Upper lobe of right lung (tissue), 1 donor: ENCODE measurements at places on chromosomes 12 and 14.

DNA sequence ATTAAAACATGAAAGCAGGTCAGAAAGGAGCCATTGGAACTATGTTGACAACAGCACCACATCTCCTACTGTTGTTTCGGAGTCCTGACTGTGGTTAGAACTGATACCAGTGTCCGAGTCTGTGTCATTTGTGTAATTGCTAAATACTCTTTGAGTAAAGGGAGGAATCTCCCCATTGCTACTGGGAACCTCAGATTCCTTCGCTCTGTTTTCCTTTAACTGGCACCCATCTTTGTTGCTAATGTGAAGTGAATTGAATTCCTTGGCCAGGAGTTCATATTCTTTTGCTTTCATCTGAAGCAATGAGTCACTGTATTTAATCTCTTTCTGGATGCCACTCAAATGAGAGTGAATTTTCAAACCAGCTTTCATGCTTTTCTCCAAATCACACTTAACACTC lies 31.5 kb downstream of the RASSF9 start:
- no peak for DNase-seq

- no peak for DNase-seq
Measured at GRCh38 chr12:21764950-21765349, 9.6 kb downstream of the KCNJ8 start.

GRCh38 chr14:58055497-58056010 lies 96.5 kb downstream of the ARMH4 start:
- DNase-seq = no peak

- no peak for DNase-seq
Measured at GRCh38 chr14:36856095-36856878, 194.6 kb downstream of the PAX9 start.

- no peak for DNase-seq
Measured at GRCh38 chr14:60134702-60135101, 30.5 kb downstream of the DHRS7 start.

GRCh38 chr12:4825011-4825858 lies 84.5 kb upstream of the KCNA1 start:
- DNase-seq = no peak

GRCh38 chr12:1003600-1004271 lies 12.7 kb downstream of the ERC1 start:
- no peak for DNase-seq

GRCh38 chr14:40213701-40214100 lies 781.5 kb upstream of the FBXO33 start:
- DNase-seq = no peak

DNA sequence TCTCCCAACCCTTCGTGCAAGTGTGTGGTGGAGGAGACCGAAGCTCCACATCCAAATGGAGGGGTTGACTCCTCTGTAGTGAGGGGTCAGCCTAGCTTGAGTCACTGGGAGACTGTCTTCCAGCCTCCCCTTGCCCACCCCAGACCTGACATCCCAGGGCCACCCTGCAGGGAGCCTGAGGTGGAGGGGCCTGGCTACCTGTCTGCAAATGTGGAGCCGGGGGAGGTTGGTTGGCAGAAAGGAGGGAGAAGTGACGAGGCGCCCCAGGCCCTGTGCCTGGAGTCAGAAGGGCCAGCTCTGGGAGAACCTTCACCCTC lies 37.5 kb downstream of the NFKBIA start:
- no peak for DNase-seq

GRCh38 chr12:56122637-56123036 lies 4.6 kb downstream of the ZC3H10 start:
- DNase-seq = no peak

GRCh38 chr12:12744546-12745305 lies 27.6 kb downstream of the CDKN1B start:
- DNase-seq = no peak

GRCh38 chr14:100592461-100592891 lies 5.3 kb upstream of the BEGAIN start:
- DNase-seq = peak; percentile 48

- no peak for DNase-seq
Measured at GRCh38 chr14:105390849-105391500, 7.4 kb upstream of the TEX22 start.

GRCh38 chr14:34027990-34028495 lies 77.2 kb upstream of the EGLN3 start:
- no peak for DNase-seq

DNA sequence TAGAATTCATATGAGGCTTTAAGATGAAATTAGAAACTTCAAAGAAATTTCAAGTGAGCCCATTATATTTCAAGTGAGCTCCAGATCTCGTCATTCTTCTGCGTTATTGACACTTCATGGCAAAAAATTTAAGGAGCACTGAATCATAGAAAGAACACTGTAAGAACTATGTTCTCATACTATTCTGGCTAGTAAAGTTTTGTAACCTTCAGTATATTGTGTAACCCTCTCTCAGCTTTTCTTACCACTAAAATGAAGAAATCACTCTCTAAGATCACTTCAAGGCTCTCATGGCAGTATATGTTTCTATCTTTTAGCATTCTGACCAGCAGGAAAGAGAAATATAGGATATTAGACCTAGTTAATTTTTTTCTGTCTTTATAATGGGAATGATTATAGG lies 6.3 kb downstream of the GPHN start:
- no peak for DNase-seq

DNA sequence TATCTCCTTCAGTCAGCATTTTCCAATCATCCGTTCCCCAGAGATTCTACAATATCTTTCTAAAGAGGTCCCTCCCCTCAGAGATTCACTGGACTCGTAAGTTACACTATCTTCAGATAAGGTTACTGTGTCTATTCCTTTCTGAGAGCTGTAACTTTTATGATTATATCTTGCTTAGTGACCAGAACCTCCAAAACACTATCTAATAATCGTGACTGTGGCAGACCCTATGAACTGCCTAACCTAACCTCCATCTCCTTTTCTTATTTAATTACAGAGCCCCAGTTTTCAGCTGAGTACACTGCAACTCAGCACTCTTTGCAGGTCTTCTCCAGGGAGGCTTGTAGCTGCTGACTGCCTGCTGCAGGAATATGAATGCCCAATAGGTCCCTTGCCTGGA lies 38.5 kb upstream of the CHGA start:
- no peak for DNase-seq

DNA sequence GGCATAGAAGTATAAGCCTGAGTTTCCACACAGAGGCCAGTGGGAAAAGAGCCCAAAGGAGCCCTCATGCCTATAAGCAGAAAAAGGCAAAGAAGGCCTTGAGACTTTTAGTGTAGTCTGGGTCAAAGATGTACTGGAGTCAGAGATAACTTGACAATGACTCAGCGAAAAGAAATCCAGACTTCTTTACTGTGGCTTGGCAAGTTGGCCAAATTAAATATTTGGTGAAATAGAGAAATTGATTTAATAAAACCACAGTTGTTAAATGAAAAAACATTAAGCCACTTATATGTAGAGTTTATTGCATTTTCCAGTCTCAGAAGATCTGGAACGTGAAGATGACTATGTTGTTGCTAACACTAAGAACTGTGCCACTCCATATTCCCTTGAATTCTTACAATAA lies 105.1 kb downstream of the TMTC3 start:
- DNase-seq = no peak

- no peak for DNase-seq
Measured at GRCh38 chr14:63453443-63453936, 89.7 kb downstream of the PPP2R5E start.

DNA sequence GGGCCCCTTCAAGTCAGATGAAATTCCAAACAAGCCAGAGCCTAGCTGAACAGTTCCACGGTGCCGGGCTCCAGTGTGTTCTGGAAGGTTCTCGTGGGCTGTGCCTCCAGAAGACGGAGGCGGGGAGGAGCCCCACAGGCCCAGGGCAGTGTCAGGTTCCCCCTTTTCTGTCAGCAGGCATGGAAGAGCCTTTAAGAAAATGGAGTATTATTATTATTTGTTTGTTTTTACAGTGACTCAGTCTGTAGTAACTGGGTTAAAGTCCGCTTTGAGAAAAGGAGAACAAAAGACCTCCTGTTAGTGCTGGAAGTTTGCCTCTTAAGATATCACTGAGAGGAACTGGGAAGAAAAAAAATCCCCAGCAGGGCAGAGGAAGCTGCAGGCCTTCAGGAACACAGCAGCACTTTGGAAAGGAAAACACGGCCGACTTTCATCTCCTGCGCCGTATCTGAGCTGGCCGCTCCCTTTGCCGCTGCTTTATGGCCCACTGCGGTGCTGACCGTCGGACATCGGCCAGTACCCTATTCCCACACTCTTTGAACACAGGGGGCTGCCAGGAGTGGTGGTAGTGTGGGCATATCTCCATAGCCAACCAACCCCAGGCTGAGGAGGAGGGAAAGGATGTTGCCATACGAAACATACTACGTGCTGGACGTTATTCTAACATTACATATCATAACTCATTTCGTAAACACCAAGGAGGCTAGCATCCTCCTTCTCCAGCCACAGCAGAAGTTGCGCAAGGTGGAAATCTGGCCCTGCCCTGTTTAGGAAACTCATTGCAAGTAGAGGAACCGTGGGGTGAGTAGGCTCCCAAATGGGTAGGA lies 194.0 kb downstream of the ZFP36L1 start:
- DNase-seq = peak; percentile 77

- peak; percentile 31 for DNase-seq
Measured at GRCh38 chr12:49937639-49938300, 12.8 kb upstream of the AQP2 start.

GRCh38 chr12:29569132-29569757 lies 71.8 kb upstream of the OVCH1 start:
- DNase-seq = no peak

- no peak for DNase-seq
Measured at GRCh38 chr12:83676781-83677295, 990.1 kb downstream of the TMTC2 start.

GRCh38 chr14:90491221-90491885 lies 94.5 kb downstream of the CALM1 start:
- no peak for DNase-seq

GRCh38 chr12:111767362-111768158 lies 827 bp downstream of the ALDH2 start:
- DNase-seq = no peak

GRCh38 chr14:93163564-93163963 lies 21.1 kb downstream of the MOAP1 start:
- DNase-seq = no peak

DNA sequence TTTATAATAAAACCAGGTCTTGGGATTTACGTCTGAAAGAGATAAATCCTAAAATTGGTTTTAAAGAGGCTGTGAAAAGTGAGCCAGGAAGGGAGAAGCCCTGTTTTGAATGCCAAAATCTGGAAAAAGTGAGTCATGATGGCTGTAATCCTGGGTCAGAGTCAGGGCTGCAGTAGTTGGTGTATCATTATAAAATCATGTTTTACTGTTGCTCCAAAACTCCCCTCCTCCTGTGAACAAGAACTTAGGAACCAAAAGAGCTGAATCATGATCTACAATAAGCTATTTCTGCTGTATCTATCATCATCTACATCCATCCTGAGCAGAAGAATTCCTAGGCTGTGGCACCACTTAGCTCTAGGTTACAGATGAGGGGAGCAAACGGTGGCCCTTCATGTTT lies 79.3 kb downstream of the LMO3 start:
- no peak for DNase-seq

GRCh38 chr12:69130064-69130463 lies 109.3 kb upstream of the CPSF6 start:
- DNase-seq = no peak

DNA sequence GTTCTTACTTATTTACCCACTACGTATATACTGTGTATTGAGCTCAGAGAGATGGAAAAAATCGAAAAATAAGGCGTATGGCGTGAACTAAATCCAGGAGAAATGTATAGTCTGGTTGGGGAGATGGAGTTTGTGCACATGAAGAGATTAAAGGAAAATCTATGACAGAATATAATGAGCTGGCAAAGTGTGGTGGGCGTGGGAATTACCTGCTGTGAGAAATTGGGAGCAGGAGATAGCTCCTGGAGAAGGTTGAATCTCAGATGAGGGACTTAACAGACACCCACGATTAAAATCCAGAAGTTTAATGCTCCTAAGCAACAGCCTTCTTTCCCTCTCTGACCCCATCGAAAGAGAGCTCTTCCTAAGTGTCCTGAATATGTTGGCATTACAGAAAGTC lies 224.2 kb upstream of the FKBP4 start:
- DNase-seq = no peak

DNA sequence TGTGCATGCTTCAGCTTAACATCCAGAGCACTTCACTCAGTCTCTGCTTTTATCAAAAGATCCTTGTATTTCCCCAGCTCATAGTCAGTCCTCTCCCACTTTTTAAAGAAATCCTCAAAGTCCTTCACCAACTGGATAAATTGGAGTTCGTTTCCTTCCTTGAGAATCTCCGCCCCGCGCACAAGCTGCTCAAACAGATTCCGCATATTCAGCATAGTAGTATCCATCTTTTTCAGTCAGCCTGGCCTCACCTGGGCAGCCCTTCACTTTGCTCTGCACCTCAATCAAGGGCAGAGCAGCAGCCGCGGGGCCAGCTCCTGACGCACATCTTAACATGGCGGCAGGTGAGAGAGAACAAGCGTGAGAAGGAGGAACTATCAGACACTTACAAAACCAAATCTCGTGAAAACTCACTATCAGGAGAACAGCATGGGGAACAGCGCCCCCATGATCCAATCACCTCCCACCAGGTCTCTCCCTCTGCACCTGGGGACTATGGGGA lies 14.3 kb upstream of the DBX2 start:
- DNase-seq = no peak

GRCh38 chr12:124919521-124920352 lies 5.3 kb upstream of the UBC start:
- no peak for DNase-seq

- no peak for DNase-seq
Measured at GRCh38 chr14:96055065-96055752, 16.0 kb downstream of the C14orf132 start.

DNA sequence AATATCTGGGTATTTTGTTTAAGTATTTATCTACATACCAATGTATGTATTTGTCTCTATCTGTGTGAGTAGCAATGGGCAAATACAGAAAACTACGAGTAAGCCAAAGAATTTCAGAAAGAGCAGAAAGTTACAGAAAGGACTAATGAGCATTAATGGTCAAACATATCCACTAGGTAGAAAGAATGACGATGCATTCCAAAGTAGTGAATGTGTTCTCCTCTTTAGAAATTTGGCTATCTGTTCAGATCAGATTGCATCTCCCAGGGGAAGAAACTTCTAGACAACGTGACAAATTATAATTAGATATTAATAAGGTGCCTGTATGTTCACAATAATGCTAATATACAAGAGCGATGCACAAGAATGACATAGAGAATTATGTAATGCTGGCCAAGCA lies 194.5 kb upstream of the GZMB start:
- no peak for DNase-seq

GRCh38 chr12:8455271-8455670 lies 491 bp upstream of the CLEC6A start:
- no peak for DNase-seq

GRCh38 chr14:101394374-101394773 lies 166.9 kb upstream of the DIO3 start:
- DNase-seq = no peak

GRCh38 chr12:63915105-63915800 lies 70.8 kb downstream of the SRGAP1 start:
- no peak for DNase-seq

DNA sequence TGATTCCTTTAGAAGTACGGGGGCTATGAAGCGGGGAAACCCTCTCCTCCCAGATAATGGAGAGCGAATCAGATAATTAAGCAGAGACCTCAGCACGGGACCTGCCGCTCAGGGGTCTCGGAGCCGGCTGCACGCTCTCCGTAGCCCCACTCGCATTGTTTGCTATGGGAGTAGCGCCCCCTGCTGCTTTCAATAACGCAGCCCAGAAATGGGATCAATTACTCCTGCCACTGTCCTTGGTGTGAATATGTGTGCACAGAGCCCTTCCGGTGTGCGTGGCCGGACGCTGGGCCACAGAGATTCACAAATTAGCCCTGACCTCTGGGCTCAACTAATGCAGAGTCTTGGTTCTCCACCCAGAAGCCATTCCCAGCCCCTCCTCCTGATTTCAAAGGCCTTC lies 76.4 kb upstream of the TMEM132C start:
- DNase-seq = no peak
